ENCODE measurements at places on chromosomes 5 and 9. TPM values are rescaled to one million over a fixed set of nuclear protein-coding genes. Genes with fewer than 3 reads are reported as not detected.

GRCh38 chr5:264338-264737 is 7.1 kb upstream of the PDCD6 start:
- H3K27ac ChIP-seq, result no peak overlapping the region
- H3K36me3 ChIP-seq, result peaks cover 5% of the 10 kb centered on the region
- H3K4me3 ChIP-seq, result no peak overlapping the region
- peaks cover 4% of the 10 kb centered on the region for H3K27me3 ChIP-seq
- H3K4me1 ChIP-seq, result no peaks in the 10 kb centered on the region

- no peaks in the 10 kb centered on the region for H3K36me3 ChIP-seq
- H3K27ac ChIP-seq, result no peak overlapping the region
- peaks cover 2% of the 10 kb centered on the region for H3K27me3 ChIP-seq
- no peak for DNase-seq
- peak overlapping the region; percentile 84 for H3K4me3 ChIP-seq
Measured at GRCh38 chr9:137255448-137256114, 454 bp downstream of the NELFB start.

GRCh38 chr5:18882154-18882553 is 1105.8 kb downstream of the CDH18 start:
- H3K4me1 ChIP-seq, result no peaks in the 10 kb centered on the region
- no peak overlapping the region for H3K4me3 ChIP-seq
- DNase-seq, result no peak

- no peak overlapping the region for H3K27ac ChIP-seq
- H3K4me3 ChIP-seq, result no peak overlapping the region
- peaks cover 8% of the 10 kb centered on the region for H3K36me3 ChIP-seq
- peaks cover 32% of the 10 kb centered on the region for H3K4me1 ChIP-seq
Measured at GRCh38 chr9:129275626-129276247, 97.7 kb upstream of the IER5L start.

DNA sequence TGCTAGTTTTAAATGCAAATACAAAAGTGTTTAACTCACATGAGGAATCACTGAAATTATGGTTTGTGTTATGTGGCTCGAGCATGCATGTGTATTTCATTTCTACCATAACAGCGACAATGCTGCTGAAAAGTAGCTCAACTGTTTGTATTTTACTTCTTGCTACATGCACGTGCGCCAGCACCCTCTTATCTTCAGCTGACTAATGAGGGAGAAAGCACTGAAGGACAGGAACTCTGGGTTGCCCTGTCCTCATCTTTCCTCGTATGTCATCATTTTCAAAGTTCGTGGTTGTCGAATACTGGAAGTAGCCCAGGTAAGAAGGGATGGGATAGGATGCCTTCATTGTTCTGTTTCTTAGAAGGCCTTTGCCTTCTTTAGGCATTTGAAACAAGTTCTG is 120.3 kb downstream of the SYK start:
- H3K4me1 ChIP-seq, result no peaks in the 10 kb centered on the region
- no peak for DNase-seq
- peaks cover 3% of the 10 kb centered on the region for H3K27me3 ChIP-seq
- no peaks in the 10 kb centered on the region for H3K36me3 ChIP-seq

DNA sequence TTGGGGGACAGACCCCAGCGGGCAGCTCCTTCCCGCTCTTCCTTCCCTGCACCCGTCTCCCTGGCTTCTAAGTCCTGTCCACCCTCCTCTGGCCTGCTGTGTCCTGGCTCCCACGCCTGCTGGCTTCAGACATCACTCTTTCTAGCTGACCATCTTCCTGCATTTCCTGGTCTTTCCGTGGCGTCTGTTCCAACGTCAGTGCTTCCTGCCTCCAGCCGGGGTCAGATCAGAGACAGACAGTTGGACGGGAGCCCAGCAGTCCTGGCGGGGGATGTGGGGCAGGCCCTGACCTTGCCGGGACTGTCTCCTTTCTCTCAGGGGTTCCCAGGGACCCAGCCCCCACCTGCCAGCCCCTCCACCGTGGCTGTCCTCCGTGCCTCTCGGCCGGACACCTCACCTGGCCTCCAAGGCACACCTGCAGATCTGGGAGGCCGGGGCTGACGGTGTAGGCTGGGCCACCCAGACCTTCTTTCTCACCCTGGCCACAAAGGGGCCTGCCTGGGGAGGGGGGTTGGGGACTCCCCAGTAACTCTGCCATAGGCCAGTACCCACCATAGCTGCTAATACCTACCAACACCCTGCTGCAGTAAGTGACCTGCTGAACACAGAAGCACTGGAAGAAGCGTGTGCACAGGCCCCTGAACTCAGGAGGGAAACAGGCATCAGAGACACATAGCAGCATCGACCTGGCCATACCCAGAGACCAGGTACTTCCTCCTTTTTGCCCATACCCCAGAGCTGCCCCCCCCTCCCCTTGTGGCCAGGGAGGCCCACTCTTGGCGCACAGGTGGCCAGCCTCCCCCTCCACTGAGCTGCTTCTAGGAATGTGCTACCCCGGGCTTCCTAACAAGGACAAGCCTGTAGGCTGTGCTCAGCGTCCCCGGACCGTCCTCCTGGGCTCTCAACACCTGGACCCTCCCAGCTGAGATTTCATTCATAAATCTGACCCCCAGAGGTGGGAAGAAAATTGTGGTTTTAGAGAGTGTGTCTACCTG is 5.1 kb downstream of the NRARP start:
- peak overlapping the region; percentile 35 for H3K27ac ChIP-seq
- no peaks in the 10 kb centered on the region for H3K36me3 ChIP-seq
- peaks cover 8% of the 10 kb centered on the region for H3K27me3 ChIP-seq

DNA sequence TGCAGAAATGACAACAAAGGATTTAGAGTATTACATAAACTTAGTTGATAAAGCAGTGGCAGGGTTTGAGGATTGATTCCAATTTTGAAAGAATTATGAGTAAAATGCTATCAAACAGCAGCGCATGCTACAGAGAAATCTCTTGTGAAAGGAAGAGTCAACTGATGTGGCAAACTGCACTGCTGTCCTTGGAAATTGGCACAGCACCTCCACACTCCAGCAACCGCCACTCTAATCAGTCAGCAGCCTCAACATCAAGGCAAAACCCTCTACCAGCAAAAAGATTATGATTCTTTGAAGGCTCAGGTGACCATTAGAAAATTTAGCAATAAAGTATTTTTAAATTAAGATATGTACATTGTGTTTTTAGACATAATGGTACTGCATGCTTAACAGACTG is 66.4 kb downstream of the AUH start:
- no peak overlapping the region for H3K27ac ChIP-seq
- H3K27me3 ChIP-seq, result peaks cover 2% of the 10 kb centered on the region
- H3K4me1 ChIP-seq, result peaks cover 2% of the 10 kb centered on the region
- no peak overlapping the region for H3K4me3 ChIP-seq
- no peak for DNase-seq

DNA sequence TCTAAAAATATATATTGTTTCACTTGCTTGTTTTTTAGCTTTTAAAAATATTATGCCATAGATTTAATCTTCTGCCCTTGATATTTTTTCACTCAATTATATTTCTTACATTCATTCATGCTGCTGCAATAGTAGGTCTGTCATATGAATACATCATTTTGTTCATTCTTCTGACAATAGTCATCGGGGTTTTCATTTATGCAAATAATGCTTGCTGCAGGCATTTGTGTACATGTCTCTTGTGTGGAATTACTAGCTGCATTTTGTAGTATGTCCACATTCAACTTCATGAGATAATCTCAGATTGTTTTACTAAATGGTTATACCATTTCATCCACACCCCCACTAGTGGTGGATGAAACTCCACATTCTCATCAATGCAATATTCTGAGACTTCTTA is 5.3 kb upstream of the PLPP1 start:
- H3K4me3 ChIP-seq, result no peak overlapping the region
- no peaks in the 10 kb centered on the region for H3K36me3 ChIP-seq
- peaks cover 4% of the 10 kb centered on the region for H3K4me1 ChIP-seq

- peak overlapping the region; percentile 67 for H3K27ac ChIP-seq
- H3K4me1 ChIP-seq, result peaks cover 13% of the 10 kb centered on the region
- H3K4me3 ChIP-seq, result no peak overlapping the region
- peaks cover 5% of the 10 kb centered on the region for H3K27me3 ChIP-seq
Measured at GRCh38 chr5:25029004-25029403, 384.2 kb upstream of the CDH10 start.

- DNase-seq, result no peak
- no peaks in the 10 kb centered on the region for H3K27me3 ChIP-seq
- H3K27ac ChIP-seq, result no peak overlapping the region
- no peak overlapping the region for H3K4me3 ChIP-seq
Measured at GRCh38 chr5:135952683-135953082, 2.1 kb downstream of the LECT2 start.

DNA sequence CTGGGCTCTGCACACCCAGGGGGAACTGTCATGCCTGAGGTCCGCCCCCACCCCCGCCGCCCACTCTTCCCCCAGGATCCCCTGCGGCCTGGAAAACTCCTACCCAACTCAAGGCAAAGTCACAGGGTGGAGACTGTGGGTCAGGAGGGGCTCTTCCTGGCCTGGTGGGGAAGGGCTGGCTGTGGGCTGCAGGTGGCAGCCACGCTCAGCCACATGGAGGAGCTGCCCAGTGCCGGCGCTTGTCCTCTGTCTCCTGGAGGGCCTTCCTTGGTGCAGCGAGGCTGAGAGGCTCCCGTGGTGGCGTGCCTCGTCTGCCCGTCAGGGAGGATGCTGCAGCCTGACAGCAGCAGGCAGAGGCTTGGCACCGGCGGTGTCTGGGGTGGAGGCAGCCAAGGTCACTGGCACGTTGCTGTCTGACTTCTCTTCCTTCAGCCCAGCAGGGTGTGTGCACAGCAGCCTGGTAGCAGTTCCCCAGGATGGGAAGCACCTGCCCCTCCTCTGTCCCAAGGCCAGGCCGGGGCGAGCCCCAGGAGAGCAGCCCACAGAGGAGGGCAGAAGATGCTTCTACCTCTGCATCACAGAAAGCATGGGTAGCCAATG is 78.1 kb downstream of the ADAMTS2 start:
- H3K27me3 ChIP-seq, result peaks cover 5% of the 10 kb centered on the region
- no peak overlapping the region for H3K27ac ChIP-seq
- H3K4me1 ChIP-seq, result peaks cover 21% of the 10 kb centered on the region
- peak; percentile 14 for DNase-seq
- peaks cover 4% of the 10 kb centered on the region for H3K36me3 ChIP-seq
- H3K4me3 ChIP-seq, result no peak overlapping the region

DNA sequence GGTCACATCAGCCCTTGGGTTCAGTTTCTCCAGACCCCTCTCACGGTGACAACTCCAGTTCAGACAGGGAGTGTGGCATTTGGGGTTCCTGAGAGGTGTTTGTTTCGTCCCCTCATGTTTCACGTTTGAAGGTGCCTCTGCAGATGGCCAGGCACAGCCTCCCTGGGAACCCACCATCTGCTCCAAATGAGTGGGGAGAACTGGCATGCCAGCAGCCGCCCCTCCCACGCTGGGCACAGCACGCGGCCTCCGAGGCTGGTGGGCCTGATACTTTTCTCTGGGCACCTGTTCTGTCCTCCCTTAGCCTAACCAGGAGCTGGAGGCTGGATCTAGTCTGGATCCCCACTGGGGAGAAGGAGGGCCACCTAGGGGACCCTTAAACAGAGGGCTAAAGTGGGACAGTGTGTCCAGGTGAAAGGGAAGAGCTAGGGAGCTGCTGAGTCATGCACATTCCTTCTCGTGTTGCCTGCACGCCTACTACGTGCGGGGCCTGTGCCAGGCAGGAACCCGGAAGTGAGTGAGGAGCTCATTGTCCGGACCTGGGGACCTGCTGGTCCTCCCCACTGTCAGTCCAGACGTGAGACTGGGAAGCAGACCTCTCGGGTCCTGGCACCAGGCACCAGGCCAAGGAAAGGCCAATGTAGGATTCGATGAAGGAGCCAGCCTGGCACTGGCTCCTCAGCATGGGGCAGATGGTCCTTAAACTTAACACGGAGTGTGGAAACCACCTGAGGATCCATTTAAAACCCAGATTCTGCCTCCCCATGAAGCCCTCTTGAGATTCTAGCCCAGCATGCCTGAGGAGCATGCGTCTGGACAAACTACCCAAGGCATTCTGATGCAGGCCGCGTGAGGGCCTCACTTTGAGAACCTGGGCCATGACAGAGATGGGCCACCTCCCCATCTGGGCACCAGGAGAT is 11.7 kb downstream of the DNM1 start:
- peaks cover 13% of the 10 kb centered on the region for H3K4me1 ChIP-seq
- H3K4me3 ChIP-seq, result no peak overlapping the region
- no peak for DNase-seq

DNA sequence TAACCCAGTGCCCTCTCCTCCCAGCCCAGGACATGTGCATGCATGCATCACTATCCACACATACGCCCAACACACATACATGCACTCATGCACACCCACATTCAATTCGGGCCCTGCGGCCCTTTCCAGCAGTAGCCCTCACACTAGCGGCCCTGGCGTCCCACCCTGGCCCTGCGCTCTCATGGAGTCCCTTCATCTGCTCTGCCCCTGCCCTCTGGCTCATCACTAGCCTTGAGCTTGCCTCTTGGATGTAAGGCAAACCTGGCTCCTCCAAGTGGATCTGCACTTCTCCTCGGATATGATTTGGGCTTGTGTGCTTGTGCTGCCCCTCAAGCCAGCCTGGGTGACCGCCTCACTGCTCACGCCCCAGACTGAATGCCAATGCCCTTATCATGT is 147.2 kb downstream of the SEC61B start:
- H3K4me1 ChIP-seq, result peaks cover 28% of the 10 kb centered on the region
- no peak overlapping the region for H3K27ac ChIP-seq
- H3K27me3 ChIP-seq, result no peaks in the 10 kb centered on the region
- peaks cover 5% of the 10 kb centered on the region for H3K36me3 ChIP-seq
- no peak overlapping the region for H3K4me3 ChIP-seq

DNA sequence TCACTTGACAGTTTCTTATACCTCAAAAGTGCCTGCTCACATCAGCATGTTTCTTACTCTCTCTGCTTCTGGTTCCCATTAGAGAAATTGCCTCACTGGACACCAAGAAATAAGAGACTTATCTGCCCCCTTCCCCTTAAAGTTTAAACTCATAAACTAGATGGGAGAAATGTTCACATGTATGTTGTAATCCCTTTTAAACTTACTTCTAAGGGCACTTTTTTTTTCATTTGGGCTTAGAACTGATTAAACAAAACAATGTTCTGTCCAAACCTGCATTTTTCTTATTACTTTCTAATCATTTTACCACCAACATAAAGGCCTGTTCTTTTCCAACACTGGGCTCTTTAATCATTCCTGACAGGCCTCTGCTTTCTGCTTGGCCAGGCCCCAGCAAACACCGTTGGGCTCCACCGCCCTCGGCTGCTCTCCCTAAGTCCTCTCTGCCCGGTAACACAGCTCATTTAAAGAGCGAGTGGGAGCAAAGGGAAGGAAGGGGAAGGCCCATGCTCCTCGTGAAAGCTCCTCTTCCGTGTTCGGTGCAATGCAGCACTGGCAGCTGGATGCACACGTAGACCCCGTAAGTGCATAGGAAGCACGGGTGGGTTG is 53.4 kb downstream of the ROR2 start:
- peak overlapping the region; percentile 65 for H3K4me3 ChIP-seq
- H3K4me1 ChIP-seq, result peaks cover 52% of the 10 kb centered on the region
- peaks cover 5% of the 10 kb centered on the region for H3K36me3 ChIP-seq
- H3K27ac ChIP-seq, result peak overlapping the region; percentile 28
- no peak for DNase-seq

Gene RANBP17
- total RNA-seq, result 25.7 TPM

Gene LHFPL2
- 2.5 TPM for total RNA-seq

Gene STK32A
- total RNA-seq, result 3.2 TPM

Gene MARCHF11
- total RNA-seq, result 1.5 TPM

Gene NMUR2
- total RNA-seq, result not detected

Gene UBAP2
- total RNA-seq, result 65.1 TPM

Gene PRRX2
- 2.3 TPM for total RNA-seq
